ENCODE measurements at places on chromosomes 12 and 14. TPM values are rescaled to one million over a fixed set of nuclear protein-coding genes. Genes with fewer than 3 reads are reported as not detected.
A peak's percentile ranks its signal among the peaks of the same experiment; 100 is the strongest.

The PIP4K2C gene
- polyA plus RNA-seq, result 12.1 TPM

The MDGA2 gene
- 0.35 TPM for polyA plus RNA-seq

DNA sequence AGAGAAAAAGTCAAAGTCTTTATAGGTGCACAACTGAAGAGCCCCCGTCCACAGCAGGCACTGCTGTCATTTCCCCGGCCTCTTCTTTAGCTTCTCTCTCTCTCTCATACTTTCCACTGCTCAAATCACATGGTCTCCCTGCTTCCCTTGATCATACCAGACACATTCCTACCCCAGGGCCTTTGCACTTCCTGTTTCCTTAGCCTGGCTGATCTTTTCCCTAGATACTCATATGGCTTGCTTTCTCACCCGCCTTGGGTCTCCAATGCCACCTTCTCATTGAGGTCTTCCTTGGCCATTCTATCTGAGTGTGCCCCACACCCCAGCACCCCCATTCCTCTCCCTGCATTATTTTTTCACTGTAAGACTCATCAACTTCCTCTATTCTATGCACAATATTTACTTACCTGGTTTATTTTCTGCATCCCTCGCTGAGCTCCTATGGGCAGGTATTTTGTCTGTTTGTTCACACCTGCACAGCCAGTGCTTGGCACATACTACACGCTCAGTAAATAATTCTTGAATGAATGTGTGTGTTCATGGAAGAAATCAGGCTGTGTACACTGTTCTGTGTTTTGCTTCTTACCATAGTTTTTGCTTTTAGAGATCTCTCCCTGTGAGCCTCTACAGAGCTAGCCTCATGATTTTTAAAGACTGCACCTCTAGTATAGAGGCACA lies 31.9 kb downstream of the SERPINA1 start:
- no peak for DNase-seq

GRCh38 chr14:53411125-53411524 lies 258.0 kb upstream of the DDHD1 start:
- DNase-seq, result no peak

DNA sequence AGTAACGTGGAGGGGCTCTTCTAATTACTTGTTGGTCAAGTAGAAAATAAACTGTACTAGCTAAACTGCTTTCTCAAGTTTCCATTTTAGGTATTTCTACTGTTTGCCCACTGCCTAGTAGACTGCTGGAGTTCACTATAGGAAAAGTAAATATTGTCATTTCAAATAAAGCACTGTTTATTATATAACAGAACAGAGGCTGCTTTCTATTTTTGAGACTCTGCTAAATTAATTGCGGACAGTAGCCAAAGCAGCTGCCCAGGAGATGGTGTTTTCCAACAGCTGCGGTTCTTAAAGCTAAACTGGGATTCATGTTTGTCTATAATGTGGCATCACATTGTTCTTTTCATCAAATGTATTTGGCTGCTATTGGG lies 15.9 kb upstream of the SIX1 start:
- peak; percentile 30 for DNase-seq

- no peak for DNase-seq
These were observed 103.3 kb downstream of the PELI2 start for GRCh38 chr14:56221382-56222128.

DNA sequence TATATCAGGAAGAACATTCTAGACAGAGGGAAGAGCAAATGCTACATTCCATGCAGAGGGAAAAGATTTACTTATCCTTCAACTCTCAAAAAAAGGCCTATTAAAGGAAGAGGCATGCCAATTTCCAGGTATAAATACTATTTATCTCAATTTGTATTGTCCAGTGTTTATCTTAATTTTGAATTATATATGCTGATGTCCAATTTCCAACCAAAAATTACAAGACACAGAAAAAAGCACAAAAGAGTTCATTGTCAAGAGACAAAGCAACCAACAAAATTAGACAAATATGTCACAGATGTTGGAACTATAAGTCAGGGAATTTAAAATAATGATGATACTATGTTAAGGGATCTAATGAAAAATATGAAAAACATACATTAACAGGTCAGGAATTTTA lies 286.6 kb upstream of the SFSWAP start:
- no peak for DNase-seq

- DNase-seq, result no peak
These were observed 15.8 kb downstream of the NID2 start for GRCh38 chr14:52053044-52053443.
